Activated CD4-positive, alpha-beta T cell treated with anti-CD3 and anti-CD28 coated beads for 1 hour (primary cell): ENCODE measurements at places on chromosomes 7 and 10.

DNA sequence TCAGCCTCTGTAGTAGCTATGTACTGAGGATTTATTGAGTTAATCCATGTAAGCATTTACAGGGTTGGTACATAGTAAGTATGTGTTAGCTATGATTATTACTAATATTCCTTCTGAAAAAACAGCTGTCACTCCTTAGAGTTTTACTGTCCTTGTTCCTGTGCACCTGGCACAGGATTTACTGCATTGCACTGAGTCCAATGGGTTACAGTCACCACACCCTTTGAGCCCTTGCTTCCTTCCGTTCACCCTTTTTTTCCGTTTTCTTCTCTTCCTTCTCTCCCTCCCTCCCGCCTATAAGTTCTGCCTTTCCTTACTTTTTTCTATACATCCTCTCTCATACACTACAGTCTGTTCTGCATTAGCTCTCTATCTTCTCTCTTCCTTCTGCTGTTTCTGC is 12.5 kb upstream of the CDK6 start:
- DNase-seq, result no peak

DNA sequence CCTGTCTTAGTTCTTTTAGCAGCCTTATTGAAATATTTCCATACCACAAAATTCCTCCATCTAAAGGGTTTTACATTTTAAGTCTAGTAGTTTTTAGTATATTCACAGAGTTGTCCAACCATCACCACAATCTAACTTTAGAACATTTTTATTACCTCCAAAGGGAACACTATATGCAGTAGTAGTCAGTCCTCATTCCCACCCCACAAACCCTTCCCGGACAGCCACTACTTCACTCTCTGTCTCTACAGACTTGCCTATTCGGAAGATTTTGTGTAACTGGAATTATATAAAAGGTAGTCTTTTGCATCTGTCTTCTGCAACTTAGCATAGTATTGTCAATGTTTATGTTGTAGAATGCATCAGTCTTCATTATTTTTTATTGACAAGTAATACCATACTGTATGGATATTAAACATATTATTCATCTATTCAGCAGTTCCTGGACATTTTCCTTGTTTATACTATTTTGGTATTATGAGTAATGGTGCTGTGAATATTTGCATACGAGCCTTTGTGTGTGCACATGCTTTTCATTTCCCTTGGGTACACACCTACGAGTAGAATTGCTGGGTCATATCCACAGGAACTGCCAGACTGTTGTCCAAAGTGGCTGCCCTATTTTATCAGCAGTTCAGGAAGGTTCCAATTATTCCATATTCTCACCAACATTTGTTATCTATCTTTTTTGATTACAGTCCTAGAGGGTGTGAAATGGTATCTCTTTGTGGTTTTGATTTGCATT is 60.9 kb upstream of the LANCL2 start:
- DNase-seq, result no peak

- DNase-seq, result no peak
Measured at GRCh38 chr7:129522088-129522970, 20.0 kb downstream of the SMKR1 start.

GRCh38 chr10:24406809-24407483 is 198.0 kb downstream of the KIAA1217 start:
- no peak for DNase-seq

- DNase-seq, result no peak
Measured at GRCh38 chr7:106614751-106615150, 46.2 kb downstream of the CCDC71L start.

GRCh38 chr10:88392222-88392621 is 190.9 kb downstream of the RNLS start:
- DNase-seq, result no peak

DNA sequence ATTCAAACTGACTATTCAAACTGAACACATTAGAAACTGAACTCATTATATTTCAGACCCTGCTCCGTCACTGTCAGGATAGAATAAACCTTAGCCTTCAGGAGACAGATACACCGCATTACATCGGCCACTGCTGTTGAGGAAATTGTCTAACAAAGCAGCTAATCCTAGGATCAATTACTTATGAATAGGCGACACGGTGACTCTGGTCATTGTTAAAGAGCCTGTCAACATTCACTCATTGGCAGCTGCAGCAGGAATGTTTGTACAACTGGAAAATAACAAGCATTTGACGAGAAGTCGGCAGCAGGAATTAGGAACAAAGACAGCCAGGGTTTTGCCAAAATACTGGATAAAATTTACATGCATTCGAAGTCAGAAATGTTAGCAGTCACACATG is 112.0 kb upstream of the MKX start:
- no peak for DNase-seq

DNA sequence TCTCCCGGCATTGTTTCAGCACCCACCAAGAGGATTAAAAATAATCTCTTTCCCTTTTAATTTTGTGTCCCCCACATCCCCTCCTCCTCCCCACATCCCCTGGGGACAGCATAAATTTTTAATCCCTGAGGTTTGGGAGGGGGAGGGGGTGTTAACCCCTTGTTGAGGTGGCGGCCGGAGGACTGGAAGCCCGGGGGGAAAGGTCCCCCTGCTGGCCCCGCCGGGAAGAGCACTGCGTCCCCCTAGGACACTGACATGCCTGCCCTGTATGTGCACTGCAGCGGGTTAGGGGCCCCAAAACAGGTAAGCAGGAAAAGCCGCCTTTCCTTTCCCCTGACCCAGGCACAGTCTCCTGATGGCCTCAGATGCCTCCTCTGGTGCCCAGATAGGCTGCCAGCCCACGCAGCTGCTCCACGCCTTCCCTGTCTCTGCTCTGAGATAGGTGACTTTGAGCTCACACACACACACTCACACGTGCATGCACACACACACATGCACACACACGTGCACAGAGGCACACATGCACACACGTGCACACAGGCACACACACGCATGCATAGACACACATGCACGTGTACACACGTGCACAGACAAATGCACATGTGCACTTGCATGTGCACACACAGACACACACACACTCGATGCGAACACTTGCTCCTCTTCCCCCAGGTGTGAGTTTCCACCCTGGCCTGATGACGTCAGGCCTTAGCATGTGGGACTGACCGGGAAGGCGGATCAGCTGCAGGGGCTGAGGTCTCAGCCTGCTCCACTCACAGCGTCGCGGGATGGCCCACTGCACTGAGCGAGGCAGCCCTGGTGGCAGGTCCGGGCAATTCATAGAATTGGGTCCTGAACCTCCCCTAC is 12.3 kb downstream of the CNPY1 start:
- no peak for DNase-seq

DNA sequence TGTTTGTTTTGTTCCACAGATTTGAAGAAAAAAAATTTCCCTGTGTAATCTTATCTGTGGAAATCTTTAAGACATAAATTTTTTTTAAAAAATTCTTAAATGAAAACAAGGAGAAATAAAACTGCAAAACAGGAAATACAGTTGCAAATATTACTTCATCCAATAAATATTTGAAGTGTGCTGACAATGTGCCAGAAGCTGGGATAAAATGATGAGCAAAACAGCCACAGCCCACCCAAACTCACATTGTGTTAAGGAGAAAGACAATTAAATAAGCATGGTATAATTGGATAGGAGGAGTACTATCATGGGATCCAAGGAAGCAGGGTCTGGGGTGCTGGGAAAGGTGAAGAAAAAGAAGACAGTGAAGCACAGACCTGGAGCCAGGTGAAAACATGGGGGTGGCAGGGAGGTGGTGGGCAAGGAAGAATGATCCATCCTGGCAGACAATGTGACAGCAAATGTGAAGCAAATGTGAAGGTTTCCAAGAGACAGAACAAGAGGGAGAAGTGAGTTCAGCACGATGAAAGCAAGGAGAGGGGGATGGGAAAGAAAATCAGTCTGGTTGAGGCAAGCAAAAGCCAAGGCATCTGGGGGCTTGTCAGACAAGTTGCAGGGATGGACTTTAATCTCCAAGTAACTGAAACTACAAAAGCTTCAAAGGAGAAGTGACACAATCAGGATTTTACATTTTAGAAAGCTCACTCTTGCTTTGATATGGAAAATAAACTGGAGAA is 135.9 kb downstream of the HIBADH start:
- no peak for DNase-seq

GRCh38 chr10:51583976-51584375 is 115.4 kb downstream of the CSTF2T start:
- no peak for DNase-seq

DNA sequence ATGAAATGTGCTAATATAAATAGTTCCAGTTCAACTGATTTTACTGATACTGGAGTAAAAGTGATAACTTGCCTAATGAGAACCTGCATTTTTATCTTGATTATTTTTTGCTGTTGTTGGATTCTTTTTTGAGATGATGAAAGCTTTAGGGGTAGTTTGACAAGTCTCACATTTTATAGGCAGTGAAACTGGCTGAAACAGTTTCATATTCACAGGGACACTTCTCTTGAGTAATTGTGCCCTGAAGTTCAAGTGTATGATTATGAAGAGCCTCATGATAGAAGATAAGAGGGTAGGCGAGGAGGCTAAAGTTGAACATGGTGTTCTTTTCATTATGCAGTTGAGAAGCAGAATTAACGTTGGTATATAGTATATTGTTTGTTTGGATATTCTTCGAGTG is 5.1 kb downstream of the AUTS2 start:
- DNase-seq, result no peak

DNA sequence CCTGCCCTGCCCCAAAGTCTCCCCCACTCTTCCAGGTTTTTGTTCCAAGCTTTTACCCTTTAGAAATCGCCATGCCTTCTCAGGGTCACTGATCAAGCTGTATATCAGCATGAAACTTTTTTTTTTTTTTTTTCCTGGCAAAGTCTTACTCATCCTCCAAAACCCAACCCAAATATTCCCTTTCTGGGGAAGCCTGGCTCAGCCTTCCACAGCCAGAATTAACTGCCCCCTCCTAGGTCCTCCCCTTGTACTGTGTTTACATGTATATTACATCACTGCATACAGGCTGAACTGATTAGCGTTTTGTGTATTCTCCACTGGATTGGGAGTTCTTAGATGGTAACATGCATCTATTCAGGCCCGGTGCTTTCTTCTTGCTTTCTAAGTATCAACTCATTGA is 4.6 kb upstream of the NOBOX start:
- no peak for DNase-seq

DNA sequence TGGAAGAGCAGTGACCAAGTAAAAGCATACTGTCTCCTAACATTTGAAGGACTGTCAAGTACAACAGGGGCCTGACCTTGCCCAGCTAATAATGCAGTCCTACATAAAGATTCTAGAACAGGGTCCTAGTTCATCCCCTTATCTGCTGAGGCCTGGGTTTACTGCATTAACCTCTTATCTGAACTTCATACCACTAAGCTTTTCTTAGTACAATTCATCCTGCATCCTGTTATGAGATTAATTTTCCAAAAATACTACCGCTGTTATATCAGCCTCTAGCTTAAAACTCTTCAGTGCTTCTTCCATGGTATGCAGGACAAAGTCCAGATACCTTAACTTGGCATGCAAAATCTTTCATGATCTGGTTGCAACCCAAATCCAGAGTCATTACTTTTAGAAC is 72.5 kb downstream of the CHRM2 start:
- DNase-seq, result no peak

- no peak for DNase-seq
Measured at GRCh38 chr10:120493411-120494312, 36.6 kb downstream of the PLPP4 start.

DNA sequence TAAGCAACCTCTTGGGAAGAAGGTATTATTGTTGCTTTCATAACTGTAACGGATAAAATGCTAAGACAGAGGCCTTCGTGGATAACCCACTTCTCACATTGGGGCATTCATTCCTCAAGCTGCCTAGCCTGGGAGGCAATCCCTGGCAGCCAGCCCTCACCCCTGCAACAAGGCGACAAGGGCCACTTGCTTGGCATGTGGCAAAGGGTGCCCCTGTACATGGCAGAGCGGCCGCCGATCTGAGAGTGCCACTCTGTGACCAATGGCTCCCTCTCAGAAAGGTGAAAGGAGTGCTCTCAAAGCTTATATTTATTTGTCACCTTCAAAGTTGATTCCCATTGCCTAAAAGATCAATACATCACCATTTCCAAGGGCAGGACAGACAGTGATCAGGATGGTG is 31.9 kb downstream of the EBF3 start:
- DNase-seq, result no peak

- no peak for DNase-seq
Measured at GRCh38 chr7:21640105-21640504, 97.3 kb downstream of the DNAH11 start.

GRCh38 chr7:64114791-64115190 is 69.6 kb downstream of the ZNF727 start:
- no peak for DNase-seq

- DNase-seq, result no peak
Measured at GRCh38 chr7:23863209-23863787, 153.3 kb downstream of the STK31 start.

DNA sequence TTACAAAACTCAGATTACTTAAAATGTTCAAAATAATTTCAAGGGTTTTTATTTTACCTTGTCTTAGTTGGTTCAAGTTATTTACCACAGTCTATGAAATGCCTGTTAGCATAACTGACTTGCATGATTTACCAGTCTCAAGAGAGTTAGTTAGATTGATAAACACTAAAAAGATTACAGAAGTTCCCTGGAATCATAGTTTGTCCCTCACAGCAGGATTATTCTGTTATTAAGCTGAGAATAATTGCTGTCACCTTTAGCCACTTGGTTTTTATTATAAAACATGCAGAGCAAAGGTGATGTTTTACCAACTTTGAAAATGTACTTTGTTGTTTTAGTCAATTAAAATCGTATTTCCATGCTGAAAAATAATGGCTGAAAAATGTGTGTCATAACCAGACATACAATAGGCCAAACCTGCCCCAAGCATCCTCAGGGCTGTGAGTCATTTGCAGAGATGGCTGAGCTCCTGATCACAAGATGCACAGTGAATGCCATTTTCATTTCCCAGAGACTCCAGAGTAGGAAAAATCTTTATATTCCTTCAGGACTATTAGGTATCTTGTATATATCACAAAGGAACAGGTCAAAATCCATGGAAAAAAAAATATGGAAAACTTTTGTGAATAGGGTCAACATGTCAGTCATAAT is 87.8 kb upstream of the DKK1 start:
- DNase-seq, result no peak

GRCh38 chr7:108735814-108736213 is 166.1 kb downstream of the DNAJB9 start:
- no peak for DNase-seq

- no peak for DNase-seq
Measured at GRCh38 chr10:94094540-94094939, 100.8 kb downstream of the PLCE1 start.

GRCh38 chr7:45670717-45671116 is 96.5 kb downstream of the ADCY1 start:
- no peak for DNase-seq

GRCh38 chr10:116836902-116837523 is 12.3 kb upstream of the ENO4 start:
- no peak for DNase-seq

DNA sequence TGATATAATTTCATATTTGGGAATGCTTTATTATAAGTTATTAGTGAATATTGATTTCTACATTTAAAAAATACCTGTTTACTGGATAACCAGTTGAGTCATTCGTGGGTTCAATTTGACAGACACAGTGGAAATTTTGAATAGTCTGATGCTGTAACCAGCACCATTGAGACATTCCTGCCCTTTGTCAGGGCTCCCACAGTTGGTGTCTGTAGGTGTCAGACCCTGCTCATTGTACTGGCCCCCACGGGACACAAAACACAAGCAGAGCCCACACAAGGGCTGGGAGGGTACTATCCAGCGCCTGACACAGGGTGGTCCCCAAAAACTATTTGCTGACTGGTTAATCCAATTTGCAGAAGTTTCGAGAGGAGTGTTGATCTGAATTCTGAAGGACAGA is 35.9 kb downstream of the EEPD1 start:
- no peak for DNase-seq
